Activated naive CD8-positive, alpha-beta T cell treated with anti-CD3 and anti-CD28 coated beads, Interleukin-2, amount 10 ng/mL, durations not matched to agents 7 days and 5 days (primary cell): ENCODE measurements at places on chromosomes 3 and 15.

DNA sequence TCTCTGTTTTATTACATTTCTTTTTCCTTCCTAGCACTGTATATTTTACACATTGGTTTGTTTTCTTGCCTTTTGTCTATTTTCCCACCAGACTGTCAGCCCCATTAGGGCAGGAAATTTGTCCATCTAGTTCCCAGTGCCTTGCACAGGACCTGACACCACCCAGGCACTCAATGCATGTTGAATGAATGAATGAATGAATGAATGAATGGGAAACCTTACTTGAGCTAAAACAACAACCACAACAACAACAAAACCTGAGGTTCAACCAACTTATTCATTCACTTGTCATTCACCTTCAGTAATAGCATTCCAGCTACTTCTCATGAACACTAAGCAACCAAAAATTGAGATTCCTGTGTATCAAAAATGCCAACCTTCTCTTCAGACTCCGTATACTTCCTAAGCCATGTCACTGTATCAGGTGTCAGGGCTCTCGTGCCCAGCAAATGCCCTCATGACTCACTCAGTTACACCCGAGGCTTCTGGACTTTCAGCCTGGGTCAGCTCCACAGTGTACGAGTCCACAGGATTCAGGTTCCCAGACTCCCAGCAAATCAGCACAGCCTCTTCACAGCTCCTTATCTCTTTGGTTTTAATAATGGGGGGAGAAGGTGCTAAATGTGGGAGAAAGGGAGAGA, 37.3 kb downstream of the FSD2 start:
- DNase-seq, result no peak

DNA sequence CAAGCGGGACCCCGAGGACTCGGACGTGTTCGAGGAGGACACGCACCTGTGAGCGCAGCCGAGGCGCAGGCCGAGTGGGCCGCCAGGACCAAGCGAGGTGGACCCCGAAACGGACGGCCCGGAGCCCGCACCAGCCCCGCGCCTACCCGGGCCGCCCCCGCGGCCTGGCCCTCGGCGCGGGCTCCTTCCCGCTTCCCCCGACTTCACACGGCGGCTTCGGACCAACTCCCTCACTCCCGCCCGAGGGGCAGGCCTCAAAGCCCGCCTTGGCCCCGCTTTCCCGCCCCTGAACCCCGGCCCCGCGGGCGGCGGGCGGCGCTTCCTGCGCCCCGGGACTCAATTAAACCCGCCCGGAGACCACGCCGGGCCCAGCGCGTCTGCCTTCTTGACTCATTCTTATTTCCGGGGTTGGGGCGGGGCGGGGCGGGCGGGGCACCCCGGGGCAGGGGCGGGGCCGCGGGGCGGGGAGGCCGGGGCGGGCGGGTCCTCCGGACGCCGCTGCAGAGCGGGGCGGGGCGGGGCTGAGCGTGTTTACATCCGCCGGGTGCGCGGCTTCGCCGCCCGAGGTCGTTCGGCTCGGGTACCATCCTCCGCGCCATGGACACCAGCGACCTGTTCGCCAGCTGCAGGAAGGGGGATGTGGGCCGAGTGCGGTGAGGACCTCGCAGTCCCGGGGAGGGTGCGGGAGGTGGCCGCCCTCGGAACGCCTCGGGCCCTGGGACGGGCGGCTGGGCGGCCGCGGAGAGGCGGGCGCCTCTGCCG, at the start of gene ABTB1:
Gene ABTB1, plus strand, starts transcription at position 524 of the 762 bp plus-strand sequence. Its CDS starts 74 bp downstream, at position 598.
- peak; percentile 90 for DNase-seq

- DNase-seq, result peak; percentile 96
Observed at GRCh38 chr15:66700802-66701421, 1.1 kb upstream of the SMAD6 start.

DNA sequence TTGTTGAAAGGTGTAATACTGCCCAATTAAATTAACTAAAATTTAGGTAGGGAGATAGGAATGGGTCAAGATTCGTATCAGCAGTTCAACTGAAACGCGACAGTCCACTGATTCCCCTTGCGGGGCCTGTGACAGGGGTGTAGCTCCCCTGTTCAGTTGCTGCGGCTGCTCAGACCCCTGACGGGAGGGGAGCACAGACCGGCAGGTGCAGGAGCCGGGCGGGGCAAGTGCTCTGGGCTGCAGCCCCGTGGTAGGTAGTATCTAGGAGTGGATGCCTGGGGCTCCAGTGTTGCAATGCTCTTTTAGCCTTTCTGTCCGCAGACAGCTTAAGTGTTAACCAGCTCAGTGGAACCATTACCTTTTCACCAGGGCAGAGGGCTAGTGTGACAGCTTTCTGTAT, 164.9 kb downstream of the ROBO2 start:
- no peak for DNase-seq

DNA sequence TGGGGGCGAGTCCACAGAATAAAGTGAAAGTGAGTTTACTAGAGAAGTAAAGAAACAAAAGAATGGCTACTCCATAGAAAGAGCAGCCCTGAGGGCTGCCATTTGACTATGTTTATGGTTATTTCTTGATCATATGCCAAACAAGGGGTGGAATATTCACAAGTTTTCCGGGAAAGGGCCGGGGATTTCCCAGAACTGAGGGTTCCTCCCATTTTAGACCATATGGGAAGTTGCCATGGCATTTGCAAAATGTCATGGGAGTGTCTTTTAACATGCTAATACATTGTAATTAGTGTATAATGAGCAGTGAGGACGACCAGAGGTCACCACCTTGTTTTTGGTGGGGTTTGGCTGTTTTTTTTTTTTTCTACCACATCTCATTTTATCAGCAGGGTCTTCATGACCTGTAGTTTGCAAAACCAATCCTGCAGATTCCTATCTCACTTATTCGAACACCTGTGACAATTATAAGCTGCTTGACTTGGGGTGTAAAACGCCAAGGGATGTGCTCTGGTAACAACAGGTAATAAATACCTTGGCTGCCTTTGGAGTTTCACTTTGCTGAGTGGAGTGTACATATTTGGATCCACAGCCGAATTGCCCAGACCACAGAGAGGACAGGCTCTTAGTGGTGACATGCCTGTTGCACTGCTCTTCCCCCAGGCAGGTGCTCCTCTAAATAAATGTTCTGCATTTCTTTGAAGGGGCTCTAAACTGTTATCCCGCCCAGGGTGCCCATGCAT, 43.6 kb downstream of the C2CD4B start:
- no peak for DNase-seq
